GM12892 (cell line): ENCODE measurements at places on chromosomes 2 and 18.

DNA sequence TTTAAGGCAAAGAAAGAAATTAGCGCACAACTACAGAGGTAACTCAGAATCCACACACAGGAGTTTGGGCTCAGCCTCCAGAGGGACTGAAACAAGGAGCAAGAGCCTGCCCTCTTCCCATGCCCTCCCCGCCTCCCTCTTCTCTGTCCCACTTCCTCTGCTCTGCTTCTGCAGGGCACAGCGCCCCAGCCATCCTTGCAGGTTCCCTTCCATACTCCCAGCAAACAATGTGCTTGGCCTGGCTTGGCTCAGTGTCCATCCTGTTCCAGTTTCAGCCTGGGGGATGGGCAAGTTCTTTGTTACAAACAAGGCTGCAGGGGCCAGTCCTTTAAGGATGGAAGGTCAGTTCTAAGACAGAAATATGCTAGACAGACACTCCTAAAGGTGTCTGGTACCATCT, 133.5 kb downstream of the CDH20 start:
- no peak for DNase-seq

DNA sequence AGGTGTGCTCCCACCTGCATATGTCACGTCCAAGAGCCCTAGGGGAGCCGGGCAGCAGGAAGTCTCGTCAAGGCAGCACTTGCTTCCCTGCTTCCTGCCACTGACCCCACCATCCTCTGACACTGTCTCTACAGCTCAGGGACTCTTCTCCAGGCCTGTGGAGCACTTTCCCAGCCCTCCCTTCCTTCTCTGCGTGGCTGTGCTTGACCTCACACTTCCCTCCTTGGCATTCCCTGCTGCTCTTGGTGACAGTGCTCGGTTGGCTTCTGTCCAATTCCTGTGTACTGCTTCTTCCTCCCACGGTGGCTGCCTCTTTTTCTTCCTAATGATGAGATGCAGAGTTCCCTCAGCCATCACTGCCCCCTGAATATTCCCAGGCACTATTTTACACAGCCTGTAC, 2.8 kb downstream of the CIDEA start:
- DNase-seq, result no peak

DNA sequence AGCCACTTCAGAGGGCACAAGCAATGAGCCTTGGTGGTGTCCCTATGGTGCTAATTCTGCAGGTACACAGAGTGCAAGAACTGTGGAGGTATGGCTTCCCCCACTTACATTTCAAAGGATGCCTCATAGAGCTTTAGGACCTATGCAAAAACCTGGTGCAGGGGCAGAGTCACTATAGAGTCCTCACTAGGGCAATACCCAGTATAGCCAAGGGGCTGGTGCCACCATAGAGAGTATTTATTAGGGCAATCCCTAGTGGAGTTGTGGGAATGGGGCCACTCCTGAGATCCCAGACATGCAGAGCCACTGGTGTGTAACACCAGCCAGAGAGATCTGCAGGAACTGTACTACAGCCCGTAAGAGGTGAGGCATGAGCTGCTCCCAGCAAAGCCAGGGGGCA, 312.2 kb downstream of the SLC4A3 start:
- no peak for DNase-seq

DNA sequence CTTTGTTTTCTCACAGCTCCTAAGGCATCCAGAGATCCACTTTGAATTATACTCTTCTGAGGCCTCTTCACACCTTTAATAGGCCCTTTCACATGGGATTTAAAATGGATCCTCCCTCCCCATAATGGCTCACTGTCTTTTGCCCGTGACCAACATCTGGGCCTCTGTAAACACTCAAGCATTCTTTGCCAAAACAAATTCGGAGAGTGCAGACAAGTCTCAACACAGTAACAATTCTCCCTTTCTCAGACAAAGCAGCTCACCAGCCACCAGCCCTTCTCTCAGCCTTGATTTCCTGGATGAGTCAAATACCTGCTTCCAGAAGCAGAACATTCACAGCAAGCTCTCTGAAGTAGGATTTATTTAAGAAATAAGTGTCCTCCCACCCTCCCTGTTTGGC, 14.0 kb upstream of the IMP4 start:
- no peak for DNase-seq

GRCh38 chr2:106886916-106887758, 1.2 kb upstream of the ST6GAL2 start:
- DNase-seq, result no peak

GRCh38 chr2:129754421-129754820, 225.0 kb upstream of the RAB6C start:
- no peak for DNase-seq

DNA sequence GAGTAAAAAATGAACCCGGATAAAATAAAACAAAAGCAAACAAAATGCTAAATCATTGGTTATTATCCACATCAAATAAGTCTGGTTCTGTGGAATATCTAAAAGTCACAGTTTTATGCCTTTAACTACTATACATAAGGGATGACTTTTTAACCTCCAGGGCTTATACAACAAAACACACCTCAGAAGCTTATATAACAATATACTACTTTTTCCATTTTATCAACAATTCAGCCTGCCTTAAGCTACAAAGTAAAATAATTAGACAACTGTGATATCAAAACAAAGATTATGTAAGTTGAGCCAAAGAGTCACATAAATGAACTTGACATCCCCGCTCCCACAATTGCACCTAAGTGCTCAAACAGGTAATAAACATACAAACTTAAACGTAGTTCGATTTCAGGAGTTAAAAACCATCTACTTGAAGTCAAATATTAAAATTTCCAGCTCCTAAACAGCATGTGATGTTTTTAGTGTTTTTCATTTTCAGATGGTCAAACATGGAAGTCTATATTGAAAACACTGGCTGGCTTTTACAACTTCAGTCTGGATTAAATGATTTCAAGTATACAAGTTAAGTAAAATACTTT, 54.7 kb downstream of the ATIC start:
- DNase-seq, result no peak

GRCh38 chr2:9590641-9591040, 35.0 kb upstream of the ADAM17 start:
- DNase-seq, result no peak

GRCh38 chr2:55134316-55134706, 84.1 kb upstream of the RTN4 start:
- no peak for DNase-seq

DNA sequence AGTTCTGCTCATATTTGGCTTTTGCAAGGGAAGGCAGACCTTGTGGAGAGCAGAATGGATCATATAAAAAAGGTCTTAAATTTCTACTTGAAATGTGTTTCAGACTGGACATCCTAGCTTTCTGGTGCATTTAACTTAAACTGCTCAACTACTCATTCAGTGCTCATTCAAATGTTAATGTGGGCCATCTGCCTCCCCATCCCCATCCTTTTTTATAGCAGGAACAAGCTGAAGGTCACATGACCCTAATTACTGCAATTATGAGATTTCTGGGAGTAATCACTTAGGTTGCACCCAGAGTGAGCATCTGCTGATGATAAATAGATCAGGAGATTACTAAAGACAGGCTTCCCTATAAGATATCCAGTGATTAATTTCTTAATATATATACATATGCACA, 96.1 kb downstream of the MAP2 start:
- DNase-seq, result no peak

DNA sequence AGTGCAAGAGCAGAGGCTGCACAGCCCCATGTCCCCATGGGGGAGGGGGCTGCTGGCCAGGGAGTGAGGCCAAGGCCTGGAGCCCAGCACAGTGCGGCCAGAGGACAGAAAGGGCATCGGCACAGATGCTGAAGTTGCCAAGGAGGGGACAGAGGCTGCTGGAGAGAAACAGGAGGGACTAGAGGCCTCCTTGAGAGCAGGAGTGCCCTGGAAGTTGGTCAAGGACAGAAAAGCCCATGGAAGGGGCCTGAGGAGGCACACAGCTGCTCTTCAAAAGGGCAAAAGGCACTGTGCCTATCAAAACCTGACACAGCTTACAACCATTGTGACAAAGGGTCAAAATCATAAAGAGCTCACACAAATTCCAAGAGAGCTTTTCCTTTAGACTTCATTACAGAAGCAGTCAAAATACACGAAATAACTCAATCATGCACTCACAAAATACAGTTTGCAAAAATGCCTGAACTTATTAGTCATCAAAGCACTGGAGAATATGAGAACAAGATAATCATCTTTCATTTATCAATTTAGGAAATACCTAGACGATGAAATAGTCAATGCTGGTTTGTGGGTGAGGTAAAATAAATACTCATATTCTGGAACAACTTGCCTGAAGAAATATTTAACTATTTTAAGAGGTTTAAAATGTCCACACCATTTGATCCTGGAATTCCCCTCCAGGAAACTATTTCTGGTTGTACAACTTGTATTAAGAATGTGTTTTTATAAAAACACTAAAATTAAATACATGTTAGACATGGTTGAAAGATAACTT, 79.6 kb downstream of the USP40 start:
- DNase-seq, result no peak

DNA sequence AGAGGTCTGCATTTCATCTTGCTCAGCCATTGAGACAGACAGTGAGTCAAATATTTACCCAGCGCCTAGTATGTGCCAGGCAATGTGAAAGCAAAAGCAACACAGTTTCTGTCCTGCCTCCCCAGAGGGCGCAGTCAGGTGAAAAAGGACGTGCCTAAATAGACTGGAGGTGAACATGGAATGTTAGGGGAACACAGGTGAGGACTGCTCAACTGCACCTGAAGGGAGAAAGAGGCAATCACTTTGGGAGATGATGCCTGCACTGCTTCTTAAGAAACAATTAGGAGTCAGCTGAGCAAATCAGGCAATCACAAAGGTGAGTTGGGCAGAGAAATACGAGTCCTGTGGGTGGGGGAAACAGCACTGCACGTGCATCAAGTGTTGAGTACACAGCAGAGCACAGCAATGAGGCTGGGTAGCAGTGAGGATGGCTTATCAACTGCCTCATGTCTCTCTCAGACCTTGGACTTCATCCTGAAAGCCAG, 218.3 kb upstream of the SMAD7 start:
- DNase-seq, result no peak

DNA sequence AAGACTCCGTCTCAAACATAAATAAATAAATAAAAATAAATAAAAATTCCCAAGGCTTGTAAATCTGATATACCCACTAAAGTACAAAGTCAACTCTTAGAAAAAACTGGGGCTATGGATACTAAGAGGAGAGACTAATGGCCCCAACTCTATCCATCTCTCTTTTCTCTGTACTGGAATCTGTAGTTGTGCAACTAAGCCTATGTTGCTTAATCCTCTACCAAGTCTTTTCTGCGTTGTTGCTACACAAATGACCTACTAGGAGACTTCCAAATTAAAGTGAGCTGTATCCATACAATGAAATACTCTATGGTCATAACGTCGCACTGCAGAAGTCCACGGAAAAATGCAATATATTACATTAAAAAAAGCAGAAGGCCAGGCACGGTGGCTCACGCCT, 8.1 kb downstream of the MRPS5 start:
- no peak for DNase-seq
